Omental fat pad (tissue), 4 donors: ENCODE measurements at places on chromosomes 2 and 18. TPM values are rescaled to one million over a fixed set of nuclear protein-coding genes. Genes with fewer than 3 reads are reported as not detected.

DNA sequence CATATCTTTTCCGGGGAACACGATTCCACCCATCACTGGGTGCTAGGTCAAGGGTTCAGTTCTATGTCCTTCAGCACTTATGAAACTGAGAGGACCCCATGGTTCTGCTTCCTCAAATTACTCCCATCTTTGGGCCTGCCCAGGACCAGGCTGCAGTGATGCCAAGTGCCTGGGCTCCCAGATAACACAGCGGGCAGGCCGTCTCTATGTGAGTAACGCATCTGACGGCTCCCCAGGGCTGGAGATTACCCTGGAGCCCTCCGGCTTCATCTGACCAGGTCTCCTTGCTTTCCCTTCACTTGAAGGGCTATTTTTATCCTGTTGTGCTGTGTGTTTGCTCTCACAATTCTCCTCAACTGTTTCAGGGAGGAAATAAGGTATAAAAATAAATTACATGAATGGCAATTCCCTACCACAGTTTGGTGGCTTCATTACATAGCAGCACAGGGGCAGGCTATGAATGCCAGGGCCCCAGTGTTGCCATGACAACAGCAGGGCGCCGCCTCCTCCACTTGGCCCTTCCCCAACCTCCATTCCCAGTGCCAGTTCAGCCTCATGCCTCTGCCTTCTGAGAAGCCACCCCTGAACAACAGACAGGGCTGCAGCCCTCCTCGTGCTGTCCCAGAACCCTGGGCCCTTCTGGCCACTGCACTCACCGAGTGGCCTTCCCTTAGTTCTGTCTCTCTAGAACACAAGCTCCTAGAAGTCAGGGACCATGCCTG, 25.4 kb upstream of the TMEM131 start:
- no peak for DNase-seq

GRCh38 chr2:40367652-40368051, 84.2 kb downstream of the SLC8A1 start:
- DNase-seq = no peak

- DNase-seq = no peak
These were observed 62.8 kb upstream of the LAPTM4A start for GRCh38 chr2:20113986-20114938.

The SPHKAP gene
- total RNA-seq = not detected

The CRYBA2 gene
- not detected for total RNA-seq

- no peak for DNase-seq
These were observed 398.3 kb downstream of the TGIF1 start for GRCh38 chr18:3848316-3848715.

DNA sequence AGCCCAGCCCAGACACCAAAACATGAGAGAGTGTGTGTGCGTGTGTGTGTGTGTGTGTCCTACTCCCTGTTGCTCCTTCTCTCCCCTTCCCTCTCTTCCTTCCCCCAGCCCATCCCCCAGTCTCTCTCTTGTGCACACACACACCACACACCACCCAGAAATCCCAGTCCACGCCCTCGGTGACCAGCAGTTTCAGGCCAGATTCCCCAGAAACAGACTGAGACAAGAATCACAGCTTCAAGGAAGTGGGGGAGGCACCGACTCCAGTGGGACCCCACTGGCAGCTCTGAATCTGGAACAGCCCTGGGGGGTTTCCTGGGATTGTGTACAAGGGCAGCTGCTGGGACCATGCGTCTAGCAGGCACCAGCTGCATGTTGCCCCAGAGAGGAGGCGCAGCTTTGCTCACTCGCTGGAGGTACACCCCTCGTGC, 113.5 kb downstream of the NDUFA10 start:
- DNase-seq = no peak

GRCh38 chr2:235894839-235895238, 273.3 kb downstream of the GBX2 start:
- DNase-seq = no peak

- no peak for DNase-seq
These were observed 35.7 kb upstream of the SIX2 start for GRCh38 chr2:45044916-45045315.

DNA sequence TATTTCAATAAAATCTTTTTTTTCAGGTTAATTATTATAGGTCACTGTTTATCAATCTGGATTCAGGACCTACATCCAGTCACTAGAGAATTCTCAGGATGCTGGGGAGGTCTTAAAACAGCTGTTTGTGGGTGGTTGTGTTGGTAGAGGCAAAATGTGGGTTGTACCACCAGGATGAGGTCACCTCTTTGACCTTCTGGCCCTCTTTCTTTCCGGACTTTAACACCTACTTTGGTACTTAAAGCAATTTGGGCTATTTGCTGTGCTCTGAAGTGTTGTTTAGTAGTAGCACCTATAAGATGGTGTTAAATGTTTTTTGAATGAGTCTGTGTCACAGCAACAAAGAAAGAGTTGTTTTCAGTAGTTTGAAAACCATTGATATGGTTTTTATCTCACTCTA, 14.6 kb downstream of the EML4 start:
- DNase-seq = no peak

- no peak for DNase-seq
These were observed 30.8 kb upstream of the ONECUT2 start for GRCh38 chr18:57404345-57404744.

The SPC25 gene
- not detected for total RNA-seq

GRCh38 chr2:5868931-5869330, 176.7 kb downstream of the SOX11 start:
- no peak for DNase-seq
